ENCODE measurements at places on chromosomes 7 and 10.

- DNase-seq, result no peak
Measured at GRCh38 chr7:135189961-135190360, 19.5 kb upstream of the CYREN start.

DNA sequence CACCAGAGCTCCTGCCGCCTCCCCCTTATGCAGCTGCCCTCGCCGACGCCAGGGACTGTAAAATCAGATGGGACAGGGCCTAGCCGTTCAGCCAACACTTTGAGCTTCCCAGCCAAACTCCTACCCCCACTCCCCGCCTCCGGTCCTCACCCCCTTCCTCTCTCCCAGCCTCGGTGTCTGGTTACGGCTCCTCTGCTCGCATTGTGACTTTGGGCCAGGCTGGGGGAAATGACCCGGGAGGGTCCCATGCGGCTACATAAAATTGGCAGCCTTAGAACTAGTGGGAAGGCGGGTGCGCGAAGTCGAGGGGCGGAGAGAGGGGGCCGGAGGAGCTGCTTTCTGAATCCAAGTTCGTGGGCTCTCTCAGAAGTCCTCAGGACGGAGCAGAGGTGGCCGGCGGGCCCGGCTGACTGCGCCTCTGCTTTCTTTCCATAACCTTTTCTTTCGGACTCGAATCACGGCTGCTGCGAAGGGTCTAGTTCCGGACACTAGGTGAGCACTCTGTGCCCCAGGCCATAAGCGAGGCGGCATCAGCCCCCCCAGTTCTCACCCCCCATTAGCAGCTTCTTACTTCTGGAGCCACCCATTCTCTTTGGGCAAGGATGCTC lies at the start of gene KAZALD1:
Gene KAZALD1 (plus strand): TSS at position 366 of the 608 bp plus-strand sequence. CDS start 604 bp downstream, outside the sequence.
- no peak for DNase-seq

DNA sequence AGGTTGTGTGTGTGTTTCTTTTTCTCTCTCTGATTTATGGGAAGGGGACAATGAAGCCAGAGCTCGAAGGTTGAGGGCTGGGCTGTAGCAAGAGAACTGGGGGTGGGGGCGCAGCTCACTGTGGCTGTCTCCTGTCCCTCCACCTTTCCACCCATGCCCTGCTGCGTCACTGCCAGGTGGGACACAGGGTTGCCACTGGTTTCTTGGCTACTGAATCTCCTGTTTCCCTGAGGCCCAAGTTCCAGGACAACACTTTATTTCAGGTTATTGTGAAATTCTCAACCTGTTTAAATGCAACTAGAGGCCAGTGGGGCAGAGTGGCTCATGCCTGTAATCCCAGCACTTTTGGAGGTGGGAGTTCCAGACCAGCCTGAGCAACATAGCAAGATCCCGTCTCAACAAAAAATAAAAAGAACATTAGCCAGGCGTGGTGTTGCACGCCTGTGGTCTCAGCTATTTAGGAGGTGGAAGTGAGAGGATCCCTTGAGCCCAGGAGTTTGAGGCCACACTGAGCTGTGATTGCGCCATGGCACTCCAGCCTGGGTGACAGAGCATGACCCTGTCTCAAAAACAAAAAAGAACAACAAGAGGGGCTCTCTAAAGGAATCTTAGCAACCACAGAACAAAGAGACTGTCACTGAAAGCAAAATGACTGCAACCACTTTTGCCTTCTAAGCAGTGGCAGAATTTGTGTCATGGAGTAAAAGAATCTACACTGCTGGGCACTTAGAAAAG lies 22.6 kb downstream of the TBATA start:
- DNase-seq, result no peak

DNA sequence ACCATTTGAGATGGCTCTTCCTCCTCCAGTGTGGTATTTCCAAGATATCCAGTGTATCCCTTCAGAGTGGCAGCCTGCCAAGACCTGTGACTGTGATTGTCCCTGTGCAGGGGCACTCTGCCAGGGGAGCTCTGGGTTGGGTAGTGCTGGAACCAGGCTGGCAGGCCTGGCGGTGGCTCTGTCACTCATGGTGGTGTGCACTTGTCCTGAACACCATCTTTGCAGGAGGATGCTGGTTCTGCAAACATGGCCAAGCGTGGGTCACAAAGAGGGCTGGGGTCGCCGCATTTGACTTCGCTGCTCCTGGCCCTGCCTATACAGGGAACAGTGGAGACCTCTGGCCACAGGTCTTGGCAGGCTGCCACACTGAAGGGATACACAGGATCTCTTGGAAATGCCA lies 205.2 kb downstream of the PRPF18 start:
- no peak for DNase-seq

DNA sequence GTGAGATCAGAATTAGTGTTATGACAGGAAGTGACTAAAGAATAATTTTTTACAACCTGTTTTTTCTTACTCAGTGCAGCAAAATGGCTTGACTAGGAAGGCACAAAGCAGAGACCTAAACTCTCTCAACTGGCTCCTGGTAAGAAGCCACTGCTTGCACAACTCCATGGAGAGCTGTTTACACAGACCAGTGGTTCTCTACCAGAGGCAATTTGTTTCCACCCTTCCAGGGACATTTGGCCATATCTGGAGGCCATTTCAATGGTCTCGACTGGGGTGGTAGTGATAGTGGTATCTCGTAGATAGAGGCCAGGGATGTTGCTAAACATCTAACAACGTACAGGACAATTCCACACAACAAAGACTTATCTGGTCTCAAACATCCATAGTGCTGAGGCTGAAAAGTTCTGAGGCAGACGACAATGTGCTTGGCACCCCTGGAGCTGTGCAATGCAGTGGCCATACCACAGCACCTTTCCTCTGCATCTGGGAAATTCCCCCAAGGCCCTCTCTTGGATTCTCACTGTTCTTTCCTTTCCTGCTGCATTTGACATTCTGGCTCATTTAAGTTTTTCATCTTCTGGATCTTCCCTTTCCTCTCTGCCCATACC lies 105.4 kb upstream of the LAMB4 start:
- no peak for DNase-seq
